GM12892 (cell line): ENCODE measurements at places on chromosomes 3 and 15.

DNA sequence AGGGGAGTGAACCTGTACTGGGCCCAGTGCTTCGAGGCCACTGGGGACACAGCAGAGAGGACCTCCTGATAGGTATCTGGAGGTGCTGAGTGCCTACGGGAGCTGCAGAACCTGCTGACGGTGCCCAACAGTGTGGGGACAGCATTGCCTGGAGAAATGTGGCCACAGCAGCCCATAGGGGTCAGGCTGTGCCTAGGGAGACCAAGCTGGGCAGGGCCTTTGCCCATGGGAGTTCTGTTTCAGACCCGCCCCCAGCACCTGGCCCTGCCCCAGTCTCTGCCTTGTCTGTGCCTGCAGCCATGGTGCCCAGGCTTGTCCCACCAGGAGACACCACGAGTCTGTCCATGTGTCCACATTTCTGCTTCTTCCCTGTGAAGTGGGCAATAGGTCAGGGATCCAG is 15.3 kb upstream of the RPL32 start:
- DNase-seq = no peak

DNA sequence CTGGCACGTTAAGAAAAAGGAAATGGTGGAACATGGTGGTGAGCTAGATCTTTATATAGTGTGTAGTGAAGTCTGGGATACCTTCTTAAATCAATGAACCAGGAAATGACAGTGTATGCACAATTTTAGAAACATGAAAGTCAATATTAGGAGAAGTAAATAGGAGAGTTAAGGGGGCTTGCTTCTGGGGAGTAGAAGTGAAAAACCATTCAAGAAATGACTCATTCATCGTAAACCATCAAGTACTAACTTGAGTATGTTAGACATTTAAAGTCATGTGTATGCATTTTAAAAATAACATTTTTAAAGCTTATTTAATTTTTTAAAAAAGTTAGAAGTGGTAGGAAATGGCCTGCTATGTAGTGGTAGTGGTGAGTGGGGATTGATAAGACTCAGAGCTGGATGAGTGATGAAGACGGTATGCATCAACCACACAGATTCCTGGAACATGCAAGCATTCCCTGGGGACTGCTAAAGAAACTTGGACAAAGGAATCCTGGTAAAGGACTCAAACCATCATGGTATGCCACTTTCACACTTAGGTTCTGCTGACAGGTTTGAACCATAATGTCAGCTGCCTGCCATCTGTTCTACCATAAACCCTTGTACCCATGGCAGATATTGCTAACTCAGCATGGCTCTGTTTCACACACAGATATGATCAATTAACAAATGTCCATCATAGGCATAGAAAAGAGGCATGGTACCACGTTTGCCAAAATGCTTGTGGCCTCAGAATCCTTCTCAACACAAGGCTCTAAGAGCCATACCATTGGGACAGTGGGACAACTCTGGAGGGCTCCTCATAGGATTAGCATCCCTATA is 28.9 kb upstream of the MITF start:
- DNase-seq = no peak

DNA sequence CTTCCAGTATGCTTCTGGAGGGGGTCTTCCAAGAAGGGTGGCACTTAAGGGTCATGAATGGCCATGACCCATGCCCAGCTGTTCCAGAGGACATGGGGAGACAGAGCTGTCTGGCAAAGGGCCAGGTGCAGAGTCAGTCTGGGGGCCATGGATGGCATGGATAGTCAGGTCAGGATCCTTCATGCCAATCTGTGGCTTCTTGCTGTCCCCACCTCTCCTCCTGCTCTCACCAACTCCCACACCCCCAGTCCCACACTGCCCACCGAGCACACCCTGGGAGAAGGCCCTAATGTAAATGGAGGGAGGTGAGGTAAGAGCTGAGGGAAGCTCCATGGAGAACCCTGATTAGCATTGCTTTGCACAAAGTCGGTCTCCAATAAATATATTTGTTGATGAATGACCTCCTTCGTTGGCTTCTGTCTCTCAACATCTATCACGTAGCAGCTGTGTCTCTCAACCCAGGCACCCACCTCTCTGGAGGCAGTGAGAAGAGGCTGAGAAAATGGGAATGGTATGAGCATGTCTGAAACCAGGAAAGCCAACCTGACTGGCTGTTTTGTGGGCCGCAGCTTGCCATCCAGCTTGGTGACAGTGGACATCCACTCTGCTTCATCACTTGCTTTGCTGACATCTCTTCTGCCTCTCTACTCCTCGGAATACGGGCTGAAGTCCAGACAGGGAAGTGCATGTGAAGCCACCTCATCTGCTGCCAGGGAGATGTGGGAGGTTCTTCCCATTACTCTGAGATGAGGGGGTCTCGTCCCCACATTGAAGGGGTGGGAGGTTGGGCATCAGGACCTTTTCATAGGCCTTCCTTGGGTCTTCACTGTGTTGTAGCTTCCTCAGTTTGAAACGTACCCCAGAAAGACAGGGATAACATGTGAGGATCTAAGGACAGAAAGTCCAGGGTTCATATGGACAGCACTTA is 37.7 kb upstream of the RAB6B start:
- no peak for DNase-seq

DNA sequence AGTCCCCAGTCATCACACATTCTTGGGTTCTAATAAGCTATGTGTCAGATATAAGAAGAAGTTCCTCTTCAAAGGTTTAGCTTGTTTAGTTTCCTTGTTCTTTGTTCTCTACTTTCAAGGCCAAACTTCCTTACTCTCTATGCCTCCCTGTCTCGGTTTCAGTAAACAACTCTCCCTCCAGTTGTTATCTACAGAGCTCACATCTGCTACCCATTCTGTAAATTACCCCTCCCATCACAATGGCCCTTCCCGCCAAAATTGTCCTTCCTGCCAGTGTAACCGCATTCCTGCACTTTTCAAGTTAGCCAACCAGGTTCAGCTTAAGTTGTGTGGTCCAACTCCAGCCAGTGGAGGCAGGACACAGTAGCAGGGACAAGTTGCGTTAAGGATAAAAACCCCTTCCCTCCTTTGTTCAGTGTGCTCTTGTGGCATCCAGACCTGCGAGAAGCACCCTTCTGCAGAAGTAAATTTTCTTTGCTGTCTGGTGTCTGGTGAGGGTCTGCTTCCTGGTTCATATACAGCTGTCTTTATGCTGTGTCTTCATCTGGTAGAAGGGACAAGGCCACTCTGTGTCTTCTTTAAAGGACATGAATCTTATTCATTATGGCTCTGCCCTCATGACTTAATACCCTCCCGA is 342.1 kb upstream of the GRM7 start:
- no peak for DNase-seq

- DNase-seq = peak; percentile 23
Measured at GRCh38 chr3:32391643-32392535, at the start of gene CMTM7. TSS of gene CMTM7 (plus strand) at chr3:32391853. CDS start at chr3:32391907, 54 bp downstream.

DNA sequence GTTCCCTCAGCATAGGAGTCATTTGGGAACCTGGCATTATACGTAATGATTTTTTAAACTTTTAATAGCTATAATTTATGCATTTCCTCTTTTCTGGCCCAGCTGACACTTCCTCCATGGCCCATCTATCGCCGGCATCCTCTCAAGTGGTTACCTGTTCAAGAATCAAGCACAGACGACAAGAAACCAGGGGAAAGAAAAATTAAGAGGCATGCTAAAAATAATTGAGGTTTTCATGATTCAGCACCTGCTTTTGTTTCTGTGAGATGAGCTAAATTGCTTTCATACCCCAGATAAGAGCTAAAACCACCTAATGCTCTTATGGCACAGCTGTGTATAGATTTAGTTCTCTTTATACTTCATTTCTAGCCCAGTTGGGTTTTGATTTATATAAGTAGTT is 1.7 kb downstream of the SPCS1 start:
- no peak for DNase-seq

DNA sequence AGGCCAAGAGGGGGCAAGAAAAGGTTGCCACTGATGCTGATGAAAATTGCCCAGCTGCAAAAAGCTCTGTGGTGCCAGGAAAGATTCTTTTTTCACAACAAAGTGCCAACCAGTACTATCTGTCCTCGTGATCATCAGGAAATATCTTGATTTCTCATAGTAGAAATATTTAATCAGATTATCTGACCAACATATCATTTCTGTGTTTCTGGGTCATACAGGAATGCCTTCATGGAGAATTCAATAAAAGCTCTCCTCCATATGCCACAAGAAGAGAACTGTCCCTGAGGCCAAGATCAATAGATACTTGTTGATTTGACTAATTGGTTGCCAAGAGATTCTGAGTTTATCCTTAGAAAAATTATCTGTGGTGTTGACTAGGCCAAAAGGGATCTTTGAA is 63.5 kb downstream of the FSIP1 start:
- DNase-seq = no peak

- no peak for DNase-seq
Measured at GRCh38 chr3:186454881-186455703, 89.1 kb downstream of the CRYGS start.

GRCh38 chr3:33582234-33582633 is 135.8 kb downstream of the CLASP2 start:
- DNase-seq = no peak

- DNase-seq = no peak
Measured at GRCh38 chr3:171383206-171384018, 76.8 kb downstream of the TNIK start.
